ENCODE measurements at places on chromosomes 16 and 17.
A peak's percentile ranks its signal among the peaks of the same experiment; 100 is the strongest.

- peak; percentile 83 for DNase-seq
Observed at GRCh38 chr17:29369831-29370735, 20.1 kb upstream of the TAOK1 start.

- no peak for DNase-seq
Observed at GRCh38 chr16:48194828-48195556, 39.2 kb upstream of the ABCC12 start.

DNA sequence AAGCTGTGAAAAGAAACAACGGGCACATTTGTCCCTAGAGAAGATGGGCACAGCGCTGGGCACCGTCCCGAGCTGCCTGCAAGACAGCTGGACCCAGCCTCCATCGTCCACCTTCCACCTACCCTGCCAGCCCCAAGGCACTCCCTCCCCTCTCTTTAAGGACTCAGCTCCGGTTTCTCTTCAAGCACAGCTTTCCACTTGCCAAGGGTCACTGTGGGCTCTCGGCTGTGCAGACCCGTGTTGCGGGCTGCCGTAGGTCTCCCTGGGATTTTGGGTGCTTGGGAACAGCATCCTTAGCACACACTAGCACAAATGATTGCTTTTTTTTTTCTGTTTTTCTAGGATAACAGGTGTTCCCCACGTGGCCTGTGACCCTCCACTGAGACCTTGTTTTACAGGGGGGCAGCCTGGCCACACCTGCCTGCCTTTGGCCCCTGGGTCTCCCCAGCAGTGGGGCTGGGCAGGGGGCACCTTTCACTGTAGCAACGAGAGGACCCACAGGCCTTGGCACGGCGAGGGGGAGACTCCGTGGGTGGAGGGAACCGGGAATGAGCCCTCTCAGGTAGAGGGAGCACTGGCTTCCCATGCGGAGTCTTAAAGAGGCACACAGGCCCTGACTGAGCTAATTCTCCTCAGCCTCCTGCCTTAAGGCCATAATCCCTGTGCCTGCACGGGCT lies 1.4 kb downstream of the CHMP6 start:
- DNase-seq: no peak

GRCh38 chr16:4529085-4530060 lies 9.2 kb downstream of the CDIP1 start:
- DNase-seq: peak; percentile 54

DNA sequence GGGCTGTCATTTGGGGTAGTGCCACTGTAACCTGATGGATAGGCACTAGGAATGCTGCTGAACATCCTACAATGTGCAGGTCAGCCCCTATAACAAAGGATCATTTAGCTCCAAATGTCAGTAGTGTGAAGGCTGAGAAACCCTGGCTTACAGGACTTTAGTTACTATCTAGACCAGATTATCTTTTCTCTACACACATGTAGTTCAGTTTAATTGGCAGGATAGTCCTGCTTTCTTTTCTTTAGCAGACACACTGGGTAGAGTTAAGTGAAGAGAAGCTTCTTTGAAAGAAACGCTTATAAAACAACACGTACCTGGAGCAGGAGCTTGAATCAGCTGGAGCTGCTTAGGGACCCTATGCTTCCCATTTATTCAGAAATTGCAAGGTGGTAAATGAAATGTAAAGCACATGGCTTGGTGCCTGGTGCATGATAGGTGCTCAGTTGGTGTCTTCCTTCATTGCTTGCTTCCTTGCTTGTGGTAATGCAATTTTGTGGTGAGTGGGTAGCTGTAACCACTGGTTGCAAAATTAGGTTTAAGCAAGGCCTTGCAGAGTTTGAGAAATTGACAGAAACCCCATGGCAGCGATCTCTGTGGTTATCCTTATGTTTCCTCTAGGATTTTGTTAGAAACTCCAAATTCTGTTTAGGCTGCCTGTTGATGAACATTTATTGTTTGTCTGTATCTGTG lies 9.4 kb downstream of the METTL9 start:
- no peak for DNase-seq

- DNase-seq: no peak
Observed at GRCh38 chr16:25143928-25144327, 32.4 kb downstream of the LCMT1 start.

- DNase-seq: peak; percentile 68
Observed at GRCh38 chr16:70267516-70267915, 15.8 kb upstream of the EXOSC6 start.

GRCh38 chr17:74042744-74043486 lies 160.6 kb upstream of the RPL38 start:
- no peak for DNase-seq

DNA sequence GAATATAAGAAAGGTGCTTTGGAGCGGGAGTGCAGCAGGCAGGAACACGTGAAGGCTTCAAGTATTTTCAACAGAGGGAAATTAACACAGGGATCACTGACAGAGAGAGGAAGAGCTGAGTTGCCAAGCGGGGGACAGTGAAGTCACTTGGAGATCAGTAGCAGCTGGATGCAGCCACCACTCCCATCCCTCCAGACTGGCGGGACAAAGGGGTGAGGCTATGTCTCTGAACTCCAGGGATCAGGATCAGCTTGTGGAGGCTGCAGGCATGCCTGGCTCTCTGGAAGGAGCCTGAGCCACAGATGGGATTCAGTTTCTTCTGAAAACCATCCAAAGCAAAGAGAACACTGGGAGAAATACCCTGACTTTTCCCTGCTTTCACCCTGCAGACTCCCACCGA lies 113.7 kb upstream of the IRX3 start:
- DNase-seq: no peak

Measured in cardiac muscle cell (in vitro differentiated cells and primary cell).